ENCODE measurements at places on chromosomes 11 and 22. TPM values are rescaled to one million over a fixed set of nuclear protein-coding genes. Genes with fewer than 3 reads are reported as not detected.

UCP3 gene
- not detected for total RNA-seq

DNA sequence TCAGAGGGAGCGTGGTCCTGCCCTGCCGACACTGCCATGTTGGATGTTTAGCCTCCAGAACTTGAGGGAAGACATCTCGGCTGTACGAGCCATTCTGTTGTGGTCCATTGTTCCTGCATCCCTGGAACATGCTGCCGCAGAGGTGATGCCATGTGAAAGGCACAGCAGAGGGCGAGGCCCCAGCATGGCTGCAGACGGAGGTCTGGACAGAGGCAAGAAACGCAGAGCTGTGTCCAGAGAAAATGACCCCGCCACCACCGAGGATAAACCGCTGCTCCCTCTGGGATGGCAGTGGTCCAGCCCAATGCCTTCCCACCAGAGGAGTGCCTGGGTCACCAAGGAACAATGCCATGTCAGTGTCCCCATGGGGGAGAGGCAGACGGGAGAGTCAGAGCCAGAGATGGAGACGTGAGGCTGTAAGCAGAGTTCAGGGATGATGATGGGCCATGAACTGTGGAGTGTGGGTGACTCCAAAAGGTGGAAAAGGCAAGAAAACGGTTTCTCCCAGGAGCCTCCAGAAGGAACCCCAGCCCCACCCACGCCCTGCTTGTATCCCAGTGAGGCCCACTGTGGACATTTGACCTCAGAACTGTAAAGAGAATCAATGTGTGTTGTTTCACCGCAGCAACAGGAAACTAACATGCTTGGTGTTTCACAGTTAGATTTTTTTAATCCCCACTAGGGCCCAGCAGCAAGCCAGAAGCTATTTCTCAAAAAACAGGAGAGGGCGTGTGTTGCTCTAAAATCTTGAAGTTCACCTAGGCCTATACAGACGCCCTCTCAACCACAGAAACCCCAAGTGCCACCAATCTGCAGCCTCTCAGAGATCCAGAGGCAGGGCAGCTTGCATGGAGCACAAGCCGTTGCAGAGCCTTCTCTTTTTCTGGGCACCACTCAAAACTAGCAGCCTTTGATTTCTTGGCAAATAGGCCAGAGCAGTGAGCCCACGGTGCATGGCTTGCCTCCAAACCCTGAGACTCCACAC lies 1422.9 kb downstream of the TBC1D22A start:
- DNase-seq, result no peak

- DNase-seq, result no peak
Observed at GRCh38 chr11:116589402-116589801, 183.4 kb downstream of the BUD13 start.

GRCh38 chr11:62391642-62392425 lies 27.0 kb upstream of the SCGB1A1 start:
- no peak for DNase-seq

DNA sequence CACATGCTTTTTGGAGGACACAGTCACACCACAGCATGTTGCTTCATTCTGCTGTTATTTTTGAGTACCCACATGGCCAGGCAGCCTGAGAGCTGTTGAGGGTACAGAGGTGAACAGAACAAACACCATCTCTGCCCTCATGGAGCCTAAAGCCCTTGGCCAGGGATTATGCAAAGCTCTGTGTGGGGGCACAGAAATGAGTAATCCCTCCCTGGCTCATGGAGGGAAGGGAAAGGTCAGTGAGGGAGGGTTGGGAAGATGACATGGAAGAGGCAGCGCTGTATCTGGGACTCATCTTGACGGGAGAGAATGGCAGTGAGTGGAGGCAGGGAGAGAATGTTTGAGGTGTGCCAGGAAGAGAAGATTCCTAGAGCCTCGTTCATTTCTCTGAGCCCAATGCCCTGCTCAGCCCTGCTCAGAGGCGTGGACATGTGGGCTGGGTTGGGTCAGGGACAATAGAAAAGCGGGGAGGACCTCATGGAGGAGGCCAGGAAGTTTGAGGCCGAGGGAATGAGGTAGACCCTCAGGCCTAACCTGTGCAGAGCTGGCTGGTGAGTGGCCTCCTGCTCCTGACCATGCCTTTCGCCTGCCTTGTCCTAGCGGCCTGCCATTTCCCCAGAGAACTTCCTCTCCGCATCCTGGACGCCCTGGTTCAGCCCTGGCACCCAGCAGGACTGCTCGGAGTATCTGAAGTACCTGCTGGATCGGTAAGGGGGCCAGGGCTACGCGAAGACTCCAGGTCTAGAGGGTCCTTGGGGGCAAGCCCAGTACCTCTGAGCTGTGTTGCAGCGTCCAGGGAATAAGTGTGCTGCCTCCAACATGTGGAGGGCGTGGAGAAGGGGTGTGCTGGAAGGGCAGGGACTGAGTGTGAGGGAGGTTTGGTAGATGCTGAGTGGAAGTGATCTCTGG lies 19.8 kb downstream of the USP35 start:
- DNase-seq, result no peak

Measured in H4 (cell line).